NCI-H2171 (cell line): ENCODE measurements at places on chromosomes 4 and X.

- peak; percentile 0 for DNase-seq
These were observed 119.1 kb upstream of the CNKSR2 start for GRCh38 chrX:21255032-21255618.

- DNase-seq: no peak
These were observed 142.9 kb upstream of the SFRP2 start for GRCh38 chr4:153931804-153932203.

DNA sequence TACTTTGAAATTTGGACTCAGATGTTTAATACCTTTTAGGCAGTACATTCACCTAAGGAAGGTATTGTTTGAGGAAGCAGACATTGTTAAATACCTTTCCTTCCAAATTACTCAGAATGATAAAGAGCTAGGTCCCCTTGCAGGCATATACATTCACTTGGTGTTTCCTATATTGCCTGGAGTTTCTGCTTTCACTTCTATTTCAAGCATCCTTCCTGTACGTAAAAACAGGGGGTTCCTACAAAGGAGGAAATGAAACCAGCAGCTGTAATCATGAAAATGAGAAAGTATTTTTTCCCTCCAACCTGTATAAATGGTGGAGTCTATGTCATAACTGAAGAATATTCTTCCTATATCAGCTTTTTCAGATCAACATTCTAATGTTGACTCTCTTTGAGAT, 90.4 kb upstream of the RASGEF1B start:
- no peak for DNase-seq

DNA sequence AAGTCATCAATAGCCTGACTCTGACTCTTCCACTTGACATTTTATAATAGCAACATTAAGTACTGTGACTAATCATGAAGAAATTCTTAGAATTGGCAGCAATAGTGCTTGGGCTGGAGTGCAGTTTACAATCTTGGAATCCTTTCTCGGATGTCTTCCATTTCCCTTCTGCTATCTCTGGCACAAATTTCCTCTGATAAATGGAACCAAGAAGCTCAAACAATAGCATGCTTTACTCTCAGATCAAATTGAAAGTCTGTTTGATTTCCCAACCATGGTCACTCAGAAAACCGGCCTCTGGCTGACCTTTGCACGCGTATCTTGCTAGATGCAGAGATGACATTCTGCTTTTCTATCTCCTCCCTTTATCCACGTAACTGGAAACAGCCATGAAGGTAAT, 99.0 kb upstream of the SPANXC start:
- no peak for DNase-seq

DNA sequence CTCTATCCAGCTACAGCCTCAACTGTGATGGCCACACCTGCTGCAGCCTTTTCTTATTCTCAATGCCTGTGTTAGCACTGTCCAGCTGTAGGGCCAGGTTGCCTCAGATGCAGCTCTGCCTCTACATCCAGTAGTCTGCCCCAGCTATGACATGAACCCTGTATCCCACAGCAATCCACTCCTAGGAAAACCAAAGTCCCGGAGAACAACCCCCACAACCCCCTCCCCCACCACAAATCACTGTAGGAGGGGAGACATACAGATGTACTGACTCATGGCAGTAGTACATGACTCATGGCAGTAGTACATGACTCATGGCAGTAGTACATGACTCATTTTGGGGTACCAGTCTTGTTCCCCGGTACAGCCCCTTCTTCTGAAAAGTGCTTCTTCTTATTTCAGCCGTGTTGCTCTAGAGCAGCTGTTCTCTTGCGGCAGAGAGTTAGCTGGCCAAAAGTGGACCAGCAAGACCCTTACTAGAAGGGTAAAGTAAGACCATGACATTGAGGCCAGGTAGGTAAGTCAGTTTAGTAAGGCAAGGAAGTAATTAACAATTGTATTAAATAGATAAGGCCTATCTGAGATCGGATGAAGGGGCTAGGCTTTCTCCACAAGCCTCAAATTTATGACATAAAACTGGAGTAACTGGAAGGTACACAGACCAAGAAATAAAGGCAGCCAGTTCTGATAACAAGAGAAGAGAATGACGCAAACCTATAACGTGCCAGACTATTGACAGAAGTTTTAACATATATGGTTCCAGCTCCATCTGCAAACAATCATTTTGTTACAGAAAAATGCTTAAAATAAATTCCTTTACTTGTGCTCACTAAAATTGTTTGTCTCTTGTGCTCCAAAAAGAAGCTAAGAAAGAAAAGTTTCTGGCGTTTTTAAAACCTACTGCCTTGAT, 221.4 kb downstream of the TACR3 start:
- DNase-seq: no peak

DNA sequence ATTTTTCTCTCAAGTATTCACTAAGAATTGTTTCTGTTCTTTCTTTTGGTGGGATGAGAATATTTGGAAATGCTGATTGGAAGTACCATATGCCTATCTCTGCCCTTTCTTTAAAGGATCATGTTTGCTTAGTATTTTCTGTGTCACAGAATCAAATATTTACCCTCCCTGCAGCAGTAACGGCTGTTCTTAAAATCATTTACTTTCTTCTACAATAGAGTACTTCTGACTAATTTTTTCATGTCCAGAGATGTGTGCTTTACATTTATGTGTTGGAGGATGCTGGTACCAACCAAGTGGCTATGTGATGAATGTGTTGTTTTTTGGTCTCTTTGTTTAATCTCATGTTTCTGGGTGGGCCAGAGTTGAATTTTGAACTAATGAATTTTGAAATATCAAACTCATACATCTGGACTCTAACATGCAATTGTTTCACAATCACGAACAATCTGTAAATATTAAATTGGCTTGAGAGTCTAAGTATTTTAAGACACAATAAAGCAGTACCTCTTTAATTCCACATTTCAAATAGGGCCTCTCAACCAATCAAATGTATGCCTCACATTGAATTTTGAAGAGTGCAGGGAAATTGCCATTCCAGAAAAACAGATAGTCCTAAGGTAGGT, 59.4 kb upstream of the ARSJ start:
- DNase-seq: no peak

GRCh38 chr4:167290678-167291077, 56.4 kb upstream of the SPOCK3 start:
- DNase-seq: peak; percentile 0
